Sigmoid colon (tissue), 7 donors: ENCODE measurements at places on chromosomes 2 and 18.

DNA sequence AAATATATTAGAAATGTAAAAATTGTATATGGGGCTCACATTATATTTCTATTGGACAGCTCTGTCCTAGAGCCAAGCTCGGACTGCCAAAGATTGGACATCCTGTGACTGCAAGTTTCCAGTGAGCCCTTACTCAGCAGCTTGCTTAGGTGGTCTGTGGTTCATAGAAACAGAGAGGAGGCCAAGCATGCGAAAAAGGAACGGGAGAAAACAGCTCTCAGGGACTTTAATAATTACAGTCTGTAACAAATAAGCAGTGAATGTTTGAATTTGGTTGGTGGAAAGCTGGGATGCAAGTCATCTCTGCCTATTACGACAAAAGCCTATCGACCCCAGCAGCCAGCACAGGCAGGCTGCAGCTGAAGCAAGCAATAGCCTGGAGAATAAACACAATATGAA lies 35.6 kb downstream of the WIPF1 start:
- H3K36me3 ChIP-seq = peaks cover 5% of the 10 kb centered on the region
- H3K27me3 ChIP-seq = no peaks in the 10 kb centered on the region
- no peak for DNase-seq
- H3K4me3 ChIP-seq = no peak overlapping the region
- H3K27ac ChIP-seq = peak overlapping the region; percentile 77

- H3K4me1 ChIP-seq = no peaks in the 10 kb centered on the region
- H3K4me3 ChIP-seq = no peak overlapping the region
- peaks cover 12% of the 10 kb centered on the region for H3K36me3 ChIP-seq
- no peak overlapping the region for H3K27ac ChIP-seq
- DNase-seq = peak; percentile 56
Measured at GRCh38 chr2:239182981-239183791, 217.6 kb downstream of the HDAC4 start.

DNA sequence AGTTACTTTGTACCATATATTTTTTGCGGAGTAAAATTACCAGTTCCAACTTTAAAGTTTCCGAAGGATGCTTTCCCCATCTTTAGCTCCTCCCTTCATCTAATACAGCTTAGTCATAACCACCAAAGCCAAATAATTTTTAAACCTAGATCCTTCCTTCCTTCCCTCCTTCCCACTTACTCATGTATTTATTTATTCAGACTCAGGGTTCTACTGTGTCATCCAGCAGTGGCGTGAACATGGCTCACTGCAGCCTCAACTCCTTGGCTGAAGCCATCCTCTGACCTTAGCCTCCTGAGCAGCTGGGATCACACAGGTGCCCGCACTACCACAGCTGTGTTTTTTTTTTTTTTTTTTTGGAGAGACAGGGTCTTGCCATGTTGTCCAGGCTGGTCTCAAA lies 4.4 kb downstream of the LPIN2 start:
- H3K4me3 ChIP-seq = no peak overlapping the region
- H3K27ac ChIP-seq = no peak overlapping the region
- no peaks in the 10 kb centered on the region for H3K36me3 ChIP-seq

DNA sequence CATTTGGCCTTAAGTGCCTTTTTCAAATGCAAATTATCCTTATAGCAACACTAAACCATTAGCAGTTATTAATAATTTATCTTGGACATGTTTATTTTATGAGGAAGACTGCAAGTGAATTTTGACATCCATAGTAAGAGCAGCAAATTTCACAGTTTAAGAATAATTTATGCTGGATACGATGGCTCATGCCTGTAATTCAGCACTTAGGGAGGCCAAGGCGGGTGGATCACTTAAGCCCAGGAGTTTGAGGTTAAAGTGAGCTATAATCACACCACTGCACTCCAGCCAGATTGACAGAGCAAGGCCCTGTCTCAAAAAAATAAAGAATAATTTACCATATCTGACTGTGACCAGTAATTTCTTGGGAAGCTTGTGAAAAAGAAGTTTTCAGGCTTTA lies 286.2 kb downstream of the TMX3 start:
- no peak for DNase-seq
- no peak overlapping the region for H3K4me3 ChIP-seq
- no peak overlapping the region for H3K27ac ChIP-seq
- no peaks in the 10 kb centered on the region for H3K27me3 ChIP-seq
- H3K36me3 ChIP-seq = no peaks in the 10 kb centered on the region

DNA sequence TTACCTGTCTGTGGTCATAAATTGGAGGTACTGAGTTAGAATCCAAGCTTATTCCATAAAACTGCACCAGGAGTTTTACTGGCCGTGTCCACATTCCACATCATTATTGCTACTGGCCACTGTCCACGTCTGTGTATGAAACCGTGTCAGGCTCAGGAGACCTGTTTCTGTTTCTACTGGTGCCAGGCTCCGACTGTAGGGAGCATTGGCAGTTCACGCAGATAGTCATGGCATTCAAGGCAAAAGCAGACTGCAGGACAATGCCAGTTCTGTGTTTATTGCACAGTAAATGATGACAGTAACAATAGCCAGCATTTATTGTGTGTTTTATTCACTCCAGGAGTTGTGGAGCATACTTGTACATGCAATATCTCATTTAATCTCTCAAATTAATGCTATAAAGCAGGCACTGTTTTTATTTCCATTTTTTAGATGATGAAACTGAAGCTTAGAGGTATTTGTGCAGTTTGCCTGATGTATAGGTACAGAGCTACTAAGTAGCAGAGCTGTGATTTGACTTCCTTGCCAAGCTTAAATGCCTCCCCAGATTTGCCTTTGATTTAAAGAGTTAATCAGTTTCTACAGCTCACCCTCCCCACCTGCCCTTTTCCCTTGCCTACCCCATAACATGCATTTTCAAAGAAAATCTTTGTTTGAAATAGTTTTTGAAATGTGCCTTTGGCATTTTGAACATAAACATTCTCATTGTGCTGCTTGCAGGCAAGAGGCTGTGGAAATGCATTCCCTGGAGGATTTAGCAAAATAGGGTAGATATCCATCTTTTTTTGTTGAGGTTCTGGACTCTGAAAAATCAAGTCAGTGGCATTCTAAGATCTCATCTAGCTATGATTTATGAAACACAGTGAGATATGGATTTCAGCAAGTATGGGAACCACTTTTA lies 55.5 kb downstream of the MAP4K4 start:
- H3K4me1 ChIP-seq = peaks cover 55% of the 10 kb centered on the region
- DNase-seq = peak; percentile 73
- H3K36me3 ChIP-seq = no peaks in the 10 kb centered on the region
- no peak overlapping the region for H3K4me3 ChIP-seq

DNA sequence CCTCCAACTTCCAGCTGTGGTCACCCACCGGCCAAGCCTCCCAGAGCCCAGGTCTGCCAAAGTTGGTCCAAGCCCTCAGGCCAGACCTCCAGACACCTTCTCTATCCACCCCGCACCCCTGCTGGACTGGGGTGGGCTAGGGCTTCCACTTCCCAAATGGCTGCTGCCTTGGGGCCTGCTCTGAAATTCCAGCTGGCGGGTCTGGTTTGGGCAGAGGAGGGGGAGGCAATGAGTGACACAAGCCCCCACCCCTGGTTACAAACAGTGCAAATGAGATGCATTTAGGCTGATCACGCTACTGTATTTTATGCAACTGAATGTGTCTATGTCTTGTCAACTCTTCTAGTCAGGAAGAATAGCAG lies 14.6 kb downstream of the POU3F3 start:
- H3K27me3 ChIP-seq = peaks cover 98% of the 10 kb centered on the region
- H3K36me3 ChIP-seq = no peaks in the 10 kb centered on the region
- no peak overlapping the region for H3K27ac ChIP-seq
- H3K4me3 ChIP-seq = no peak overlapping the region
- no peak for DNase-seq
- peaks cover 16% of the 10 kb centered on the region for H3K4me1 ChIP-seq

GRCh38 chr18:54233747-54234146 lies 9.3 kb upstream of the MBD2 start:
- no peak overlapping the region for H3K4me3 ChIP-seq
- no peak for DNase-seq
- no peaks in the 10 kb centered on the region for H3K27me3 ChIP-seq
- no peaks in the 10 kb centered on the region for H3K4me1 ChIP-seq
- H3K36me3 ChIP-seq = no peaks in the 10 kb centered on the region
- no peak overlapping the region for H3K27ac ChIP-seq

DNA sequence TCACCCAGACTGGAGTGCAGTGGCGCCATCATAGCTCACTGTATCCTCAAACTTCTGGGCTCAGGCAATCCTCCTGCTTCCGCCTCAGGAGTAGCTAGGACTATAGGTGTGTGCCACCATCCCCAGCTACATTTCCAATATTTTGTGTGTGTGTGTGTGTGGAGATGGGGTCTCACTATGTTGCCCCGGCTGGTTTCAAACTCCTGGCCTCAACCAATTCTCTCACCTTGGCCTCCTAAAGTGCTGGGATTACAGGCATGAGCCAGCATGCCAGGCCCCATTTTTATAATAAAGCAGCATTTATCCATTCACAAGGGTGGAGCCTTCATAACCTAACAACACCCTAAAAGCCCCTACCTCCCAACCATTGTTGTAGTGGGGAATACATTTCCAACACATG lies 52.5 kb upstream of the DTNB start:
- no peaks in the 10 kb centered on the region for H3K27me3 ChIP-seq
- no peak for DNase-seq
- no peak overlapping the region for H3K4me3 ChIP-seq
- H3K36me3 ChIP-seq = no peaks in the 10 kb centered on the region
- no peaks in the 10 kb centered on the region for H3K4me1 ChIP-seq

- no peaks in the 10 kb centered on the region for H3K4me1 ChIP-seq
- no peak for DNase-seq
- H3K27me3 ChIP-seq = no peaks in the 10 kb centered on the region
- no peak overlapping the region for H3K4me3 ChIP-seq
Measured at GRCh38 chr18:70374154-70374553, 85.3 kb downstream of the SOCS6 start.

DNA sequence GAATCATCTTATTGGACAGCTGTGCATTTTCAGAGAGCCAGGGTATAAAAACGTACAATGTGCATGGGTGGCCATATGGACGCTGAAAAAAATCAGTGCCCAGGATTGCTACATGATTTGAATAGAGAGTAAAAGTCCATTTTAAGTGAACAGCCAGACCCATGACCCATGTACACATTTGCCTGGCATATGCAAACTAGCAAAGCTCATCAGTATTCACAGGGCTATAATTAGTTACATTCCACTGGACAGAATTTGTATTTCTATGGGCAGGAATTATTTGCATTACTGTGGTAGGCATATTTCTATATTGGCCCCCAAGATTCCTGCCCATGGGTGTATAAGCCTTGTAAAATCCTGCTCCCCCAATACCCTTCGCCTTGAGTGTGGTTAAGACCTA lies 78.8 kb downstream of the PTH2R start:
- no peaks in the 10 kb centered on the region for H3K36me3 ChIP-seq
- no peaks in the 10 kb centered on the region for H3K27me3 ChIP-seq
- H3K4me3 ChIP-seq = no peak overlapping the region
- no peak for DNase-seq
- H3K4me1 ChIP-seq = no peaks in the 10 kb centered on the region

DNA sequence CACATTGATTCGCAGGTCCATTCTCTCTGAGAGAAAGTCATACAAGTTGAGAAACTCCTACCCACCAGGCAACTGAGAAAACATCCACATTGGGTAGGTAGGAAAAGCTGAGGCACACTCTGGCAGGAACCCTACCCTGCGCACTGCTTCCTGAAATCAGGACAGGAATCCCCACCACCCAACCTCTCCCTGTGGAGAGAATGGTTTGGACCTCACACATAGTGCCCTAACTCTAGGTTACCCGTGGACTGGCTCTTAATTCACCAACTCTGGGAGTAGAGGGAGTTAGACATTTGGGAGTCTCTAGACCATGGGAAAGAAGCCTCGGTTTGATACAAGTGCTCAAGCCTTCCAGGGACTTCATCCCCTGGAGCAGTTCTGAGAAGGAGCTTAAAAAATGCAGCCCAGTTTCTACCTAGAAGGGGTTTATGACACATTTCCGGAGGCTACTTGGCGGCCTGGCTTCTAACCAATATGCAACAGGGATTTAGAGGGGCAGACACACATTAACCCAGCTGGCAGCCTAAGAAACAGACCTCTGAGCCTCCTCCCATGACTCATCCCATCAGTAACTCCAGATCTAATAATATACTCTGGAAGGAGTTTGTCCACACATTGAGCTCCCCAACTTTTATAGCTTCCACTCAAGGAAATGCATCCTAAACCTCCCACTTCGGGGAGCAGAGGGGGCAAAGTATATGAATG lies 136.7 kb downstream of the EML6 start:
- H3K27ac ChIP-seq = no peak overlapping the region
- no peak overlapping the region for H3K4me3 ChIP-seq
- no peaks in the 10 kb centered on the region for H3K27me3 ChIP-seq
- H3K36me3 ChIP-seq = no peaks in the 10 kb centered on the region

- no peaks in the 10 kb centered on the region for H3K27me3 ChIP-seq
- H3K27ac ChIP-seq = no peak overlapping the region
- no peak for DNase-seq
- H3K4me3 ChIP-seq = no peak overlapping the region
- H3K4me1 ChIP-seq = peaks cover 13% of the 10 kb centered on the region
Measured at GRCh38 chr18:70169747-70170146, 35.7 kb downstream of the RTTN start.

GRCh38 chr2:58063641-58064040 lies 17.0 kb downstream of the VRK2 start:
- no peak overlapping the region for H3K4me3 ChIP-seq
- no peak overlapping the region for H3K27ac ChIP-seq
- peaks cover 7% of the 10 kb centered on the region for H3K36me3 ChIP-seq
- H3K27me3 ChIP-seq = no peaks in the 10 kb centered on the region
- H3K4me1 ChIP-seq = peaks cover 5% of the 10 kb centered on the region
- no peak for DNase-seq

DNA sequence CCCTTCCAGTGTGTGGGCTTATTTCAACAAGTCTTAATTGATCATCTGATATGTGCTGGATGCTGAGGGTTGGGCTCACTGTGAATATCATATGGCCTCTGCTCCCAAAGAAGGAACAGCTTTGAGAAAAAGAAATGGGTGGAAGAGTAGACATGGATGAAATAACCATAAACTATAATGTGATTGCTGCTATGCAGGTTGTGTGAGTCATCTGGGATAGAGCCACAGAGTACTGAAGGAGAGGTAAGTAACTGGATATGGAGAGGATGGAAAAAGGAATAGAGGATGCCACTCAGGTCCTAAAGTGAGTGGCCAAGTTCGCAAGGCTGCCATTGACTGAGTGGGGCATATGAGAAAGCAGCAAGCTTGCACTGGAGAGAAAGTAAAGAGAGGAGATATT lies 8.7 kb upstream of the DSG2 start:
- H3K4me3 ChIP-seq = no peak overlapping the region
- no peaks in the 10 kb centered on the region for H3K36me3 ChIP-seq
- H3K27me3 ChIP-seq = no peaks in the 10 kb centered on the region
- no peak overlapping the region for H3K27ac ChIP-seq
- DNase-seq = no peak

- no peaks in the 10 kb centered on the region for H3K27me3 ChIP-seq
- peak overlapping the region; percentile 48 for H3K27ac ChIP-seq
- no peak overlapping the region for H3K4me3 ChIP-seq
Measured at GRCh38 chr2:201406077-201406662, 45.1 kb downstream of the TRAK2 start.

GRCh38 chr2:21404827-21405625 lies 281.3 kb downstream of the TDRD15 start:
- no peak for DNase-seq
- no peak overlapping the region for H3K27ac ChIP-seq
- H3K4me1 ChIP-seq = no peaks in the 10 kb centered on the region
- H3K36me3 ChIP-seq = no peaks in the 10 kb centered on the region
- no peak overlapping the region for H3K4me3 ChIP-seq
- H3K27me3 ChIP-seq = no peaks in the 10 kb centered on the region

- H3K27ac ChIP-seq = no peak overlapping the region
- no peaks in the 10 kb centered on the region for H3K27me3 ChIP-seq
- H3K36me3 ChIP-seq = no peaks in the 10 kb centered on the region
- no peak overlapping the region for H3K4me3 ChIP-seq
- DNase-seq = no peak
Measured at GRCh38 chr2:49241501-49241900, 87.2 kb upstream of the FSHR start.
